ENCODE measurements at places on chromosomes 6 and 20. TPM values are rescaled to one million over a fixed set of nuclear protein-coding genes. Genes with fewer than 3 reads are reported as not detected.
A peak's percentile ranks its signal among the peaks of the same experiment; 100 is the strongest.

DNA sequence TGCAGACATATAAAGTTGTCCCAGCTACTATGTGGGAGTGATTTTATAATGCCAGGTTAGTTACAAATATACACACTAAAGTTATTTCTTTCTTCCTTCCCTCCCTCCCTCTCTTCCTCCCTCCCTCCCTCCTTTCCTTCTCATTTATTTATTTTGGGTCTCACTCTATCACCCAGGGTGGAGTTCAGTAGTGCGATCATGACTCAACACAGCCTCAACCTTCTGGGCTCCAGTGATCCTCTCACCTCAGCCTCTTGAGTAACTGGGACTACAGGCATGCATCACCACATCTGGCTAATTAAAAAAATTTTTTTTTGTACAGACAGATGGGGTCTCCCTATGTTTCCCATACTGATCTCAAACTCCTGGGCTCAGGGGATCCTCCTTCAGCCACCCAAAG lies 59.2 kb downstream of the PHF20 start:
- H3K4me1 ChIP-seq, result peaks cover 33% of the 10 kb centered on the region
- H3K27me3 ChIP-seq, result no peaks in the 10 kb centered on the region
- DNase-seq, result no peak

MAN1A1 gene
- 52.4 TPM for total RNA-seq

DNA sequence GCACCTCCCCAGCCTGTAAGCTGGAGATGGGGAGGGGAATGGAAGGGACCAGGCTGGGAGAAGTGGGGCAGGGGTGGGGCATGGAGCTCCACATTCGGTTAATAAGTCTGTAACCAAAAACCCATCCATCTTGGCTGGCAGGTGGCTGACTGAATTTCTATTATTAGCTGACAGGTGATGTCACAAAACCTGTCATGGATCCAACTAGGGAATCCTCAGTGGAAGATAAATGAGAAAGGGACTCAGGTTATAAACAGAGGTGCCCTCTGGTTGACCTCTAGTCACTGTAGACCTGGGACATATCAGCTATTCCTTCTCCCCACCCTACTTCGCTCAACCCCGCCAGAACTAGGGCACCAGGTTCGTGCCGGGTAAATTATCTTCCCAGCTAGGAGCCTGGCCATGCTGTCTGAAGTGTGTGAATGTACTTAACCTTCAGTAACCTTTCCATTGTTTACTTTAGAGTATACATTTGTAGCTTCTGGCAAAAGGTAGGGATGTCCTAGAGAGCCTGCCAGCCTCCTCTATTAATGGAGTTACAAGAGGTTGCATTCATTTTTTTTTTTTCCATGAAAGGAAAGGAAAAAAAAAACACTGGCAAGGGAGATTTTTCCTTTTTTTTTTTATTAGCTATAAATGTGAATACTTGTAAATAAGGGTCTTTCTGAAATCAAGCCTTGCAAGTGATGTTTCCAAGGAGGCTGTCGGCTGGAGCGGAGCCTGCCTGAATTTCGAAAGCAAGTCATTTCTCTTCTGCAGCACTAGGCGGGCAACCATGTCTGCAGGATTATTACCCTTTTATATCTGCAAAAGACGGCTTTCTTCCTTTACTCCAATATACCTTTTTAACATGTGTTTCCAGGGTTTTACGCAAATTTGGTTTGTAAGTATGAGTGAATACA lies 135.9 kb downstream of the TMEM242 start:
- H3K27ac ChIP-seq, result no peak overlapping the region
- no peaks in the 10 kb centered on the region for H3K27me3 ChIP-seq
- H3K4me3 ChIP-seq, result no peak overlapping the region
- H3K4me1 ChIP-seq, result peaks cover 25% of the 10 kb centered on the region

SLC17A2 gene
- 0.10 TPM for total RNA-seq

SYCP2L gene
- total RNA-seq, result not detected

- H3K27ac ChIP-seq, result peak overlapping the region; percentile 83
- peaks cover 56% of the 10 kb centered on the region for H3K36me3 ChIP-seq
- H3K4me3 ChIP-seq, result peak overlapping the region; percentile 92
- DNase-seq, result no peak
Measured at GRCh38 chr20:2653556-2654383, 1.3 kb downstream of the NOP56 start.

GRCh38 chr6:49978332-49979226 lies 9.2 kb upstream of the DEFB113 start:
- H3K36me3 ChIP-seq, result no peaks in the 10 kb centered on the region
- peaks cover 26% of the 10 kb centered on the region for H3K4me1 ChIP-seq
- H3K27ac ChIP-seq, result no peak overlapping the region
- no peaks in the 10 kb centered on the region for H3K27me3 ChIP-seq
- H3K4me3 ChIP-seq, result peak overlapping the region; percentile 79

DNA sequence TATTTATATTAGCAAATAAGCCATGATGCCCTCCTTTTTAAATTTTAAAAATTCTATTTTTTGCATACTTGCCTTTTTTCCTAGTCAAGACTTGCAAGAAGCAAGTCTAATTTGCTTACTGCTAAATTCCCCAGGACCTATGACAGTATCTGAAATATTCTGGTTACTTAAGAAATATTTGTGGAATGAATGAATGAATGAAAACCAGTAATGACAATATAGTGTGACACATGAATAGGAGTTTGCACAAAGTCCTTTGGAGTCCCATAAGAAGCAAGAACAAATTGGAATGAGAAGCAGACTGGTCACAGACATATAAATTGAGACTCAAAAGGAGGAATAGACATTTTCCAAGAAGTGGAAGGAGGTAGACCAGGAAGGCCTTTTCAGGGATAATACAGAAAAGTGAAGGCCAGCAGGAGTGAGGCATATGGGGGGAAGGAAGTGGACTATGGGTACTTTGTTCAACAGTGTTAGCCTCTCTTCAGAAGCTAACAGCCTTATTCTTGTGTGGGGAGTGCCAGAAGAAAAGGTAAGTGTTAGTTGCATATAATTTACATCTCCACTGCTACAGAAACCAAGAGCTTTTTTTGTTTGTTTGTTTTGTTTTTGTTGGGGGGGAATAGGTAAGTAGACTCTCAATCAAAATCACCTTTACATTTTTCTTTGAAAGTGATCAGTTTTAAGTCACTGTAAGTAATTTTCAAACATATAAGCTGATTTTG lies 93.6 kb upstream of the FAM184A start:
- peaks cover 10% of the 10 kb centered on the region for H3K27me3 ChIP-seq
- H3K4me3 ChIP-seq, result no peak overlapping the region
- peaks cover 4% of the 10 kb centered on the region for H3K36me3 ChIP-seq
- no peak overlapping the region for H3K27ac ChIP-seq

TMEM170B gene
- 0.86 TPM for total RNA-seq

GRCh38 chr20:2883726-2884637 lies 10.7 kb downstream of the PTPRA start:
- peak overlapping the region; percentile 60 for H3K27ac ChIP-seq
- H3K4me3 ChIP-seq, result no peak overlapping the region
- peaks cover 40% of the 10 kb centered on the region for H3K4me1 ChIP-seq
- H3K27me3 ChIP-seq, result no peaks in the 10 kb centered on the region

GRCh38 chr6:121531658-121532169 lies 96.3 kb downstream of the GJA1 start:
- no peak for DNase-seq
- H3K27ac ChIP-seq, result no peak overlapping the region
- no peaks in the 10 kb centered on the region for H3K4me1 ChIP-seq
- H3K4me3 ChIP-seq, result no peak overlapping the region

ABHD16A gene
- 46.5 TPM for total RNA-seq

GRCh38 chr6:123380257-123380656 lies 256.5 kb downstream of the TRDN start:
- no peaks in the 10 kb centered on the region for H3K4me1 ChIP-seq
- no peak for DNase-seq
- H3K27ac ChIP-seq, result no peak overlapping the region
- H3K36me3 ChIP-seq, result no peaks in the 10 kb centered on the region
- no peak overlapping the region for H3K4me3 ChIP-seq

GRCh38 chr6:91142154-91142553 lies 555.3 kb upstream of the MAP3K7 start:
- H3K27me3 ChIP-seq, result no peaks in the 10 kb centered on the region
- H3K4me3 ChIP-seq, result no peak overlapping the region
- H3K4me1 ChIP-seq, result no peaks in the 10 kb centered on the region
- no peaks in the 10 kb centered on the region for H3K36me3 ChIP-seq

HLA-DRA gene
- 39.3 TPM for total RNA-seq

GRCh38 chr6:9647599-9647998 lies 767.3 kb downstream of the TFAP2A start:
- no peak overlapping the region for H3K27ac ChIP-seq
- no peak overlapping the region for H3K4me3 ChIP-seq
- DNase-seq, result no peak
- no peaks in the 10 kb centered on the region for H3K27me3 ChIP-seq
- no peaks in the 10 kb centered on the region for H3K36me3 ChIP-seq
- no peaks in the 10 kb centered on the region for H3K4me1 ChIP-seq

THBS2 gene
- not detected for total RNA-seq

RAE1 gene
- total RNA-seq, result 54.4 TPM

DNA sequence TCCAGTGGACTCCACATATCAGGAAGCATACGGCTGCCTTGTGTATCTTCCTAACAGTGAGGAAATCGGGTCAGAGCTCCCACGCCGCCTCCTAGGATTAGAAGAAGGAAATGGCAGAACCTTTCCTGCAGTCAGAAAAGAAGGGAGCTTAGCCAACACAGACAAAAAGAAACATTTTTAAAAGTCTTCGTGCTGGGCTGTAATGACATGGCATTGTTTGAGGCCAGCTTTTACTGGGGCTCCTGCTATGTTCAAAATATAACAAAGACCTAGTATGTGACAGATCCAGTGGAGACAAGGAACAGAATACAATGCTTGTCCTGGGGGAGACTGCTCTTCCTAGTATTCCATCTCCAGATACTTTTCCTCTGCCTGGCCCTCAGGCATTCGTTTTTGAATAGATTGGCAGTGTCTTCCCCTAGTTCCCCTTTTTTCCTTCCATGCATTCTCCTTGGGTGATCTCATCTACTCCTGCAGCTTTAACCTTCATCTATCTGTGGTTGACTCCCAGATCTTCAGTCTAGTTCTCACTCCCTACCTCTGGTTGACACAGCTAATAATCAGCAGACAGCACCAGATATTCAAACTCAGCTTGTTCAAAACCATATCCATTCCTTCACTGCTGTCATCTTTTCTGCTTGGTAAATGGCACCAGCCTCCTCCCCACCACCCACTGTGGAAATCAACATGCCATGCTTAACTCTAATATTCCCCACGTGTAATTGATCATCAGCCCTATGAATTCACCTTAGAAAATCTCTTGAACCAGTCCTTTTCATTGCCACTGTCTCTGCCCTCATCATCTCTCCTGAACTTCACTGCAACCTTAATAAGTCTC lies 94.5 kb upstream of the VSTM2L start:
- no peak for DNase-seq
- peaks cover 4% of the 10 kb centered on the region for H3K4me1 ChIP-seq
- peaks cover 10% of the 10 kb centered on the region for H3K36me3 ChIP-seq
- no peak overlapping the region for H3K4me3 ChIP-seq
- H3K27me3 ChIP-seq, result no peaks in the 10 kb centered on the region

- H3K27me3 ChIP-seq, result peaks cover 15% of the 10 kb centered on the region
- H3K36me3 ChIP-seq, result no peaks in the 10 kb centered on the region
- no peaks in the 10 kb centered on the region for H3K4me1 ChIP-seq
- no peak overlapping the region for H3K4me3 ChIP-seq
Measured at GRCh38 chr6:24228681-24229255, 102.8 kb downstream of the NRSN1 start.

GRCh38 chr20:1204576-1204975 lies 1.3 kb downstream of the C20orf202 start:
- no peaks in the 10 kb centered on the region for H3K36me3 ChIP-seq
- H3K27ac ChIP-seq, result no peak overlapping the region
- no peak overlapping the region for H3K4me3 ChIP-seq
- no peak for DNase-seq
- peaks cover 9% of the 10 kb centered on the region for H3K27me3 ChIP-seq

GRCh38 chr6:143882401-143882930 lies 18.2 kb downstream of the ZC2HC1B start:
- no peak overlapping the region for H3K27ac ChIP-seq
- H3K36me3 ChIP-seq, result no peaks in the 10 kb centered on the region
- DNase-seq, result no peak
- no peak overlapping the region for H3K4me3 ChIP-seq
- peaks cover 7% of the 10 kb centered on the region for H3K27me3 ChIP-seq
- H3K4me1 ChIP-seq, result no peaks in the 10 kb centered on the region

DNA sequence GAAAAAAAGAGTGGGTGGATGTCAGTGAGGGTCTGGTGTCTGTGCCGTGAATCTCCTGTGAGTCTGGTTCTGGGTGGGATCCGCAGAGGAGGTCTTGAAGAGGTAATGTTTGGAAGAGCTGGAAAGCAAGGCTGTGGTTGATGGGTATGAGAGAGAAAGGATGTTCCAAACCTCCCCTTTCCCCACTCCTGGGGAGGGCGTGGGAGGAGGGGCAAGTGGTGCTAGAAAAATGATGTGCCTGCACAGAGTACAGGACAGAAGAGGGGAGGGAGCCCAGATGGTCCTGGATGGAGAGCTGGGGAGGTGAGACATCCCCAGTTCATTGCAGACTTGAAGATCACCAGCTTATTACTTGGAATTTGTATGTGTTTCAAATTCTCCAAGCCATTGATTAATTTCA lies 3.1 kb downstream of the CNPY3 start:
- no peak for DNase-seq
- peaks cover 30% of the 10 kb centered on the region for H3K36me3 ChIP-seq
- H3K27ac ChIP-seq, result no peak overlapping the region
- H3K27me3 ChIP-seq, result no peaks in the 10 kb centered on the region

SIRPD gene
- total RNA-seq, result not detected

PLCB4 gene
- not detected for total RNA-seq

Data from activated T-helper 1 cell treated with anti-CD3 and anti-CD28 coated beads, Interleukin-12 subunit alpha, Interleukin-12 subunit beta, Interleukin-2, Interleukin-4 antibody, amounts not matched to agents 30 ng/mL and 10 ng/mL and 1 ng/mL, durations not matched to agents 14 hours and 24 hours and 36 hours (primary cell).